Thoracic aorta (tissue), 2 donors: ENCODE measurements at places on chromosomes 12 and 14. TPM values are rescaled to one million over a fixed set of nuclear protein-coding genes. Genes with fewer than 3 reads are reported as not detected.

The CCDC38 gene
- not detected for total RNA-seq

The TSPAN11 gene
- 3.0 TPM for total RNA-seq

The RPS6KL1 gene
- 17.6 TPM for total RNA-seq

The RERG gene
- 120 TPM for total RNA-seq

The USP44 gene
- total RNA-seq = 0.54 TPM

The SLCO1B1 gene
- not detected for total RNA-seq

The STAB2 gene
- total RNA-seq = not detected

The STRAP gene
- 55.1 TPM for total RNA-seq

The KRT83 gene
- not detected for total RNA-seq

The CELA1 gene
- not detected for total RNA-seq

The TOMM20L gene
- not detected for total RNA-seq

The GALNT6 gene
- total RNA-seq = 11.5 TPM

The KIF26A gene
- 3.9 TPM for total RNA-seq

The TMEM30B gene
- 51.0 TPM for total RNA-seq

The COX8C gene
- not detected for total RNA-seq

The CS gene
- 120 TPM for total RNA-seq

The CTSG gene
- 8.8 TPM for total RNA-seq

The DEGS2 gene
- total RNA-seq = 0.28 TPM

The HIP1R gene
- total RNA-seq = 109 TPM

The KRT80 gene
- total RNA-seq = 0.21 TPM

The TBX3 gene
- total RNA-seq = 3.5 TPM

The E2F7 gene
- total RNA-seq = not detected

The PMCH gene
- not detected for total RNA-seq
